ENCODE measurements at places on chromosomes 1 and 21.

DNA sequence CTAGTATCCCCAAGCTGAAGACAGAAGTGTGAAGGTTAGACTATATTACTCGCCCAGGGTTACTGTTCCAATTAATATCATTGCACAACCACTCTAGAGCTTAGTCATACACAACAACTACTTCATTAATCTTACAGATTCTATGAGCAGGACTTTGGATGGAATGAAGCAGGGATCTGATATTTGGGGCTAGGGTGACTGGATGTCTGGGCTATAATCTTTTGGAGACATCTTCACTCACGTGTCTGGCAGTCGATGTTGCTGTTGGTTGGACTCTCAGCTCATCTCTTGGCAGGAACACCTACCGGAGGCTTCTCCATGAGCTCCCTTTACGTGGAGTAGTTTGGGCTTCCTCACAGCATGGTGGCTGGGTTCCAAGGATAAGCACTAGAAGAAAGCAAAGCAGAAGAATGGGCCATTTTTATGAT is 519.2 kb upstream of the B3GALT2 start:
- DNase-seq, result no peak

GRCh38 chr1:170640581-170640980 is 23.4 kb upstream of the PRRX1 start:
- DNase-seq, result no peak

DNA sequence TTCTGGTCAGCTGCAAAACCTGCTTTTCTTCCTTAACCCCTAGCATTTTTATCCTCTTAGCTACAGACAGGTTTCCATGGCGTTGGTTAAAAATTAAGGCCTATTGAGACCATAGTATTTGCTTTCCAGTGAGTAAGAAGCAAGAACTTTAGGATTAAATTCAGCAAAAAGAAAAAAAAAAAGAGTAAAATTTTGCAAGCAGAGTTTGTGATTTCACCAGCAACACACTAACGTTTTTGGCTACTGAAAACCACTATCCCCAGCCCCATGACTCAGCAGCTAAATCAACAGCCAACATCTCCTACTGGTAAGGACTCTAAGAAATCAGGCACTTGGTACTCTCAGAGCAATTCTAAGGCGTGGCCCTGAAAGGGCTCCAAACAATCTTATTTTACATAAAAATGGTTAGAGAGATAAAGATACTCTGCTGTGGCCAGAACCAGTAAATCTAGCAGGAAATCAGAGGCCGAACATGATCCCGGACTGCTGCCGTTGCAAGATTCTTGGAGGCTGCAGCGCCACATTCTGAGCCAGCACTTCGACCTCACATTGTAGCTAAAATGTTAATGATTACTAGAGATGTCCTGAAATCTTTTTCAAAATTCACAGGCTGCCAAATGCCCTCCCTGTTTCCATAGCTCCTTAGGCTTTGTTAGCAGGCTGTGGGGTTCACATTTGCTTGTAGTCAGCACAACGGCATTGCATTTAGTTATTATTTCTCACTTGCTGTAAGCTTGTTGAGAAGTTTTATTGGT is 1.6 kb upstream of the ENO1 start:
- DNase-seq, result no peak

GRCh38 chr1:184943998-184944397 is 30.3 kb downstream of the NIBAN1 start:
- no peak for DNase-seq

- no peak for DNase-seq
These were observed 9.2 kb downstream of the ACADM start for GRCh38 chr1:75733661-75734060.

DNA sequence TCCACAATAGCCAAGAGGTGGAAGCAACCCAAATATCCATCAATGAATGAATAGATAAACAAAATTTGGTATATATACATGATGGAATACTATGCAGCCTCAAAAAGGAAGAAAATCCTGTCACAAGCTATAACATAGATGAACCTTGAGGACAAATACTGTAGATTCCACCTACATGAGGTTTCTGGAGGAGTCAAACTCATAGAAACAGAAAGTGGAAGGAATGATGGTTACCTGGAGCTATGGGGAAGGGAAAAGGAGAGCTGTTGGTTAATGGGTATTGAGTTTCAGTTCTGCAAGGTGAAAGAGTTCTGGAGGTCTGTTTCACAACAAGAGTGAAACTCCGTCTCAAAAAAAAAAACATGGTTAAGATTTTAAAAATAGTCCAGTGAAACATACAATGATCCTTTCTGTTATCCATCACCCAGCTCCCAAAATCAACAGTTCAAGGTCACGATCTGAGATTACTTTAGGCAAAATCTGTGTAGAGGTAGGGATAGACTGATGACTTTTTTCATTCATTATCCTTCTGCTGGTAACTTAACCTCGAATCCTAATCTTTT is 80.8 kb upstream of the HNRNPU start:
- DNase-seq, result no peak

GRCh38 chr1:235632506-235633401 is 16.8 kb downstream of the GNG4 start:
- DNase-seq, result no peak

- no peak for DNase-seq
These were observed 5.5 kb downstream of the SGIP1 start for GRCh38 chr1:66539491-66539890.

GRCh38 chr1:245772325-245772724 is 617.5 kb downstream of the KIF26B start:
- no peak for DNase-seq

DNA sequence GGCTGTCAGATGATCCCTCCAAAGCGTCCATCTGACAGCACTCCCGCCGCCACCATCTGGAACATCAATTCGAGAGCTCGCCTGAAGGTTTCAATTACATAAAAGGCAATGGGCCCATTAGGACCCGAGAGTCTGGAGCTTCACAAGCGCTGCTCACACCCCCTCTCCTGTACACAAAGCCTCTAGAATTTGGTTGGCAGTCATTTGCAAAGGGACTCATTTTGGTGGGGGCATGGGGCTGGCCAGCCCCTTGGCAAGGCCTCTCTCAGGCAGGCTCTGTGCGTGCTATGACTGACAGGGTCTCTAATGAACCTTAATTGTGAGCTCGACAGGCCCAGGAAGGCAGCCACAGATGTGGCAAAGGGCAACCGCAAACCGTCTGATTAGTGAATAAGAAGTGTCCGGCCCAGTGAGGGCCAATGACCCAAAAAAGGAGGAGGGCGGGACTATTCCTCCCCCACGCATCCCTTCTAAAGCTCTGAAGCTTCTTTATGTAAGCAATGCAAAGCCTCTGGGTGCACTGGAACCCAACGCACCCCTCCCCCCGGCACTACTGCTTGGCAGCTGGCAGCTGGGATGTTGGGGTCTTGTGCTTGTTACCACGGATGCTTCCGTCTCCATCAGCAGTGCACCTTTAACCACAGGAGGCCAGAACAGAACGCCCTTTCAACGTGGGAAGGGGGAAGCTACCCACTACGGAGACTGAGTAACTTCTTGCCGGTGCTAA is 79.4 kb downstream of the CAPZB start:
- no peak for DNase-seq

GRCh38 chr1:50417946-50418599 is 5.2 kb downstream of the DMRTA2 start:
- DNase-seq, result no peak

GRCh38 chr1:209249785-209250440 is 333.6 kb upstream of the CAMK1G start:
- no peak for DNase-seq

- no peak for DNase-seq
These were observed 3.8 kb upstream of the AADACL3 start for GRCh38 chr1:12712076-12712475.

DNA sequence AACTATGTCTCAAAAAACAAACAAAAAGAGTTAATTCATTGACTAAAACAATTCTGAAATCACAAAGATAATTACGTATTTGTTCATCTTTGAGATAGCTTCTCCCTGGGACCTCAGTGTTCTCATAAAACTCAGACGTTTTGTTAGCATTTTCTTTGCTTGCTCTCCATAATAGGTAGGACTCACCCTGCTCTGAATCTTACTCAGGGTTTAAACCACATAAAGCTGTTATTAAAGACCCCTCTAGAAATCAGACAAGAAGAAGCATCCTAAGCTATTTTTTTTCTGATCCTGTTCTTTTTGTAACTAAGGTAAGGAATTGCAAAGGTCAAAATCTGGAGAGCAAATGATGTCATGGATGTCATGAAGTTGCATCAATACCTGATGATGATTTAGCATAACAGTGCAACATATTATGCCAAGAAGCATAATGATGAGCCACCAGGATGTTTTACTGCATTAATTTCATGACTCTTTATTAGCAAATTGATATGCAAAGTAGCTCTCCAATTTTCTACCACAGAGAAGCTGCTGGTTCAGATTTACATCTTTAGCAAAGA is 2.4 kb downstream of the FBXO42 start:
- no peak for DNase-seq

GRCh38 chr1:154170547-154171222 is 15.8 kb upstream of the NUP210L start:
- no peak for DNase-seq

DNA sequence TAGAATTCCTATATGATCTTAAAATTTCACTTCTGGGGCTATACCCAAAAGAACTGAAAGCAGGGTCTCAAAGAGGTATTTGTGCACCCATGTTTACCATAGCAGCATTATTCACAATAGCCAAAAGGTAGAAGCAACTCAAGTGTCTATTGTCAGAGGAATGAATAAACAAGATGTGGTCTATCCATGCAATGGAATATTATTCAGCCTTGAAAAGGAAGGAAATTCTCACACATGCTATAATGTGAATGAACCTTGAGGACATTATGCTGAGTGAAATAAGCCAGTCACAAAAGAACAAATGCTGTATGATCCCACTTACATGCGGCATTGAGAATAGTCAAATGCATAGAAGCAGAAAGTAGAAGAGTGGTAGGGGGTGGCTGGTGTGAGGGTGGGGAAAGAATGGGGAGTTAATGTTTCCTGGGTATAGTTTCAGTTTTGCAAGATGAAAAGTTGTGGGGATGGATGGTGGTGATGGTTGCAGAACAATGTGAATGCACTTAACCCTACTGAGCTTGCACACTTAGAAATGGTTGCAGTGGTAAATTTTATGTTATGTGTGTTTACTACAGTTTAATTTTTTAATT is 122.4 kb downstream of the TOMM20 start:
- DNase-seq, result no peak

GRCh38 chr1:37073854-37074379 is 39.6 kb upstream of the GRIK3 start:
- DNase-seq, result no peak

DNA sequence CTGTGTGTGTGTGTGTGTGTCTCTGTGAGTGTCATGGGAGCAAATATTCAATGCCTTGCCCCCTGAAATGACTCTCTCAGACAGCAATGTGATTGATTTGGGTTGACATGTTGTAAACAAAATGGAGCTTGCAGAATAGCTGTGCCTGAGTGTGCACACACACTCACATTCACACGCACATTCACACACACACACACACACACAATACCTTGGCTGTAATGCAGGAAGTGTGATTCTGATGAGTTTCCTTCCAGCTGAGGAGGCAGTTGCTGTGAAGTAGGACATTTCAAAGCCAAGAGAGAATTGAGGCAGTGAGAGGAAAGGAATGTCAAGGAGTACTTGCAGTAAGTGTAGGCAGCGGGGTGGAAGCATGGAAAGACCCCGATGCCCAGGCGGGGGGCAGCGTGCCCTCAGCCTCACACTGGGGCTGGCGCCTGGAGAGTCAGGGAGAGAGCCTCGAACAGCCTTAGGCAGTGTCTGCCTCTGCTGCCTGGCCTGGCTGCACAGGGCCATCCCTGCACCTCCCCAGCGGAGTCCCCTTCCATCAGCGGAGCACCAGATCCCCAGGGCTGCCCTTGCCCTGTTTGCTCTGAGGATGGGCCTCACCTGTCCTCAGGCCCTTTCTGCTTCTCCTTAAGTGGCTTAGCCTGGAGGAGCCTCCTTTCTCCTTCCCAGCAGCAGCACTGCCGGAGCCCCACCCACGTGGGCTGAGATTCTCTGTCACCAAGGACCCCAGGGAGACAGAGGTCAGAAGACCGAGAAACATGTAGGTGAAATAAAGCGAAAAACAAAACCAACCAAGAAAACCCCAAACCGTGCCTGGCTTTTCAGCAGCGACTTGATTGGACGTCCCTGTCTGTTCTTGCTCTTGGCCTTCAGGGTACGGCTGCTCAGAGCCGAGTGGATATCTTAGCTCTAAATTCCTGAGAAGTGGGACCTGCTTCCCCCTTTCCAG is 9.2 kb downstream of the VASH2 start:
- DNase-seq, result no peak

DNA sequence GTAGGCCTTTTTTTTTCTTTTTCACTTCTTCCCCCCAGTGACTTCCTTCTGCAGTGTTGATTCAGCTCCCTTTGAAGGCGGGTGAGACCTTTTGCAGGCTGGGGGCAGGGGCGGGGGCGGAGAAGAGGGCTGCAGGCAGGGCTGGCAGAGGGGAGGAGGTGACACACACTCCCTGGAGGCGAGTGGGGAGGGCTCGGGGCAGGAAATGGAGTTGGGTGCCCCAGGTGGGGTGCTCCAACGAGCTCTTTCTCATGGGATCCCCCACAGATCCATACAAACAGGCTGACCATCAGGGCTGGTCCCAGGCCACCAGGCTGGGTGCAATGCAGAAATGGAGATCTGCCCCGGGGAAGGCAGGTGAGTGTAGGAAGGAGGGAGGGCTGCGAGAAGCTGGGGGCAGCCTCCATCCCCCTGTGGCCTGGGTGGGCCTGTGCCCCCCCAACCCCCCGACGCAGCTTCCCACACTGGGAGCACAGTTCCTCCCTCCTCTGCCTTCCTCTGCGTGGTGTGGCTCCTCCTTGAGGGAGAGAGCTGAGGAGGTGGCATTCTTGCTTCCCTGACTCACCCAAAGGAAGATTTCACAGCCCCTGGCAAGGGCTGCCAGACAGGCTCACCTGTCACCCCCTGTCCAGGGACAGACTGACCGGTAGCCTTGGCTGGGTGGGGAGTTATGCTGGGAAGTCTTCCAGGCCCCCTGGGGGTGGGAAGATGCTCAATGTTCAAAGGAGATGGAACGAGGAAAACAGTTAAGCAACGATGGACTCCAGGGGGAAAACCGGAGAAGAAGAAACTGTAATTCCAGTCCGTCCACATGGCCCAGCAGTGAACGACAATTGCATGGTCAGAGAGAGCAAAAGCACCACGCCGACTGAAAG is 7.1 kb upstream of the ITGB2 start:
- DNase-seq, result peak; percentile 88

GRCh38 chr1:185341196-185341781 is 24.2 kb upstream of the IVNS1ABP start:
- DNase-seq, result no peak

GRCh38 chr21:42301371-42302075 is 13.7 kb downstream of the TFF3 start:
- DNase-seq, result no peak

- no peak for DNase-seq
These were observed 55.2 kb downstream of the SASS6 start for GRCh38 chr1:100077531-100077930.

GRCh38 chr21:14273736-14274538 is 58.0 kb downstream of the RBM11 start:
- no peak for DNase-seq

- no peak for DNase-seq
These were observed 3.9 kb upstream of the SYNC start for GRCh38 chr1:32706491-32706890.
